ENCODE measurements at places on chromosomes 12 and 14.

DNA sequence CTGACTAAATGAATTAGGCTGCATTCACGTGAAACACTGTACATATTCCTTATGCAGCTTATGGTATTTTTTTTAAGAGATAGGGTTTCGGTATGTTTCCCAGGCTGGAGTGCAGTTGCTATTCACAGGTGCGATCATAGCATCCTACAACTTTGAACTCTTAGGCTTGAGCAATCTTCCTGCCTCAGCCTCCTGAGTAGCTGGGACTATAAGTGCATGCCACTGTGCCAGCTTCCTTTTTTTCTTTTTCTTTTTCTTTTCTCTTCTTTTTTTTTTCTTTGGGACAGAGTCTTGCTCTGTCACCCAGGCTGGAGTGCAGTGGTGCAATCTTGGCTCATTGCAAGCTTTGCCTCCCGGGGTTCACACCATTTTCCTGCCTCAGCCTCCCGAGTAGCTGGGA is 35.8 kb upstream of the SPPL3 start:
- no peak for DNase-seq

DNA sequence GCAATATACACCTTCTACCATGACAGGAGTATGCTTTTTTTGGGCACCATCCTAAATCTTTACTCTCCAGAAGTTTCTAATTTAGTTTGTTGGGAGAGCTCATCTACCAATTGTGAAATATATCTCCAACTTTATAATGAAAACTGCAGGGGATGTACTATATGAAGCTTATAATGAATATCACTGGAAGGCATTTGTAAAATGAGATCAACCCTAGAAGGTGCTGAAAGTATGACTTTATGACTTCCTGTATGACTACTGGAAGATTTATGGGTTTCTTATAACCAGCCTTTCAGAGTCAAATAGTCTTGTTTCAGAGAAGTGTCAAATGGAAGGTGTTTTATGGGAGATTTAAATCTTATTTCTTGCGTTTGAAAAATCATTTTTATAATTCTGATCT is 122.9 kb downstream of the MYRFL start:
- no peak for DNase-seq

DNA sequence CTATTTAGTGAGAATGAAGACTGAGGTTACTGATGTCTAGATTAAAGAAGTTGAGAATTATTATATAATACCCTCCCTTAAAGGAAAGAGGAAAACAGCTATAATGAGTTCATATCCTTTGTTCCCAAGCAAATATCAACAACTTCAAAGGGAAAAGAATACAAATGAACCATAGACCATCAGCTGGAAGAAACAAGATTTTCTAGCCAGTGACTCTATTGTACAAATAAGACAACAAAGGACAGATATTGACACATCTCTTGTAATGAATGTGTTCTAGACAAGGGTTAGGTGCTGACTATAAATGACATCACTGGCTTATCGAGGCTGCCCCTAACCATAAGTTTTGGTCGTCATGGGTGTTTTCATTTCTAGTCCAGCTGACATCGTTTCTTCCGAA is 48.2 kb downstream of the SLC38A4 start:
- no peak for DNase-seq

- DNase-seq: peak; percentile 18
Measured at GRCh38 chr12:106750524-106750923, 24.0 kb upstream of the RIC8B start.

DNA sequence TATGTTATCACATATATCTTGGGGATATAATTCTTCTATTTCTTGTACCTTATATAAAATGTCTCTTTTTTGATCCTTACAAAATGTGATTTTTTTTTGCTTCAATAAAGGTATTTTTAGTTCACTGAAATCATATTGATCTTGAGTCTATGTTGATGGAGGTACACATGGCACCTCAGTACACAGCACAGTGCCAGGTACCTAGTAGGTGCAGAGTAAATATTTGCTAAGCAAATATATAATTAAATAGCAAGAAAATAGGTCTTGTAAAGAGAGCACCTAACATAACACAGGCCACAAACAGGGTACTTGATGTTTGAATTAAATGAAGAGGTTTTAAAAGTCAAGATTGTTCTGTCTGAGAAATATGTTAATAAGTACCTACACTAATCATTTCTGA is 69.7 kb downstream of the CIT start:
- DNase-seq: no peak

GRCh38 chr14:23358553-23359166 is 6.0 kb upstream of the SLC22A17 start:
- DNase-seq: no peak

GRCh38 chr12:49552014-49552413 is 13.2 kb downstream of the KCNH3 start:
- no peak for DNase-seq

Data from CD4-positive, alpha-beta T cell treated with Interleukin-1 beta for 1 hour (primary cell).